Lung (tissue), 17 donors: ENCODE measurements at places on chromosomes 5 and 9. TPM values are rescaled to one million over a fixed set of nuclear protein-coding genes. Genes with fewer than 3 reads are reported as not detected.

DNA sequence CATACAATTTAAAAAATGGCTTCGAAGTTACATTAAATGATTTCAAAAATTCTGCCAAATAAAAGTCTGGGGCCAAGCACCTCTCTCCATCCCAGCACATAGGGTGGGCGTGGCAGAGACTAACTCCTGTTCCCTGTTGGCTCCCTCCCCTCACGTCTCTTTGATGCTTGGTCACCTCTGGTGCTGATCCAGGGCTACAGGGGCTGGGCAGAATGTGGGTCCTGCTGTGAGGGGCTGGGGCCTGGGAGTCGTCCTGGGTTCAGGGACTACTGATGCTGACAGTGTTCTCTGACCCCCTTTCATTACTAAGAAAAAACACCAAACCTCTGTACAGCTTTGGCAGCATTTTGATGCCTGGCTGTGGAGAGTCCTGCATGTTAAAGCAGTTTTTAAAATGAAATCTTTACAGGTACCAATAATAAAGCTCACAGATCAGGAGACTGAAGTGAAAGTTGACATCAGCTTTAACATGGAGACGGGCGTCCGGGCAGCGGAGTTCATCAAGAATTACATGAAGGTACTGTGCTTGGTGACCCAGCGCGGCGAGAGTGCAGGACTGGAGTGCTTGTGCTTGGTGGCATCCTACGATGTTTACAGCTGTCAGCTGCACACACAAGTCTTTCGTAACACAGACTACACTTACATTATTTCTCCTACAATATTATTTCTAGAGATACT lies 29.0 kb downstream of the TENT4A start:
- DNase-seq, result no peak

GRCh38 chr5:32933692-32934091 lies 222.6 kb downstream of the NPR3 start:
- DNase-seq, result no peak

TRUB2 gene
- 17.1 TPM for polyA plus RNA-seq

HTR1A gene
- not detected for polyA plus RNA-seq

DNA sequence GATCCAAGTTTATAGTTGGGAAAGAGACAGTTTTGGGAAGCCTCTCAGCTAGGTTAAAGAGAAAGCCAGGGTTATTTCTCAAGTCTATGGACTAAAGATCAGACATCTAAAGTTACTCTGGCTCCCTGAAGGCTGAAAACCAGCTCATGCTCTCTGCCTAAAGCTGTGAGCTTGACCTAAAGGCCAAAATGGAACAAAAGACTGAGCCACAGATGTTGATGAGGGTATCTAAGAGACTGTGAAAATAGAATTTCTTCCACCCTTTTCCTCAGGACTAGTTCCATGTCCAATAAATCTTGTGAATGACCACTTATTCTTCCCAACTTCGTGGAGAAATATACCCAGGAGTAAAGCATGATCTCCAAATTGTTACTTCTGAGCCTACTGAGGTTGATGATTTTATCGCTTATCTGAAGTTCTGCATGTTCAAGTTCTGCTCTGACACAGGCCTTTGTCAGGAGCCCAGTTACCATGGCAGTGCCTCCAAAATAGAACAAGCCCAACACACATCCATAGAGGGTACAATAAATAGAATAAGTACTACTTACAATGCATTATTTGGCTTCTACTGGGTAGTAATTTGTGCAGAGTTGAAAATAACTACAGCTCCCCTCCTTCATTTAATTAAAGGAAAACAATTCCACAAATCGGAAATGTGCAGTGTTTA lies 373.6 kb downstream of the NTRK2 start:
- no peak for DNase-seq

CDH9 gene
- not detected for polyA plus RNA-seq
